ENCODE measurements at places on chromosomes 4 and X.

DNA sequence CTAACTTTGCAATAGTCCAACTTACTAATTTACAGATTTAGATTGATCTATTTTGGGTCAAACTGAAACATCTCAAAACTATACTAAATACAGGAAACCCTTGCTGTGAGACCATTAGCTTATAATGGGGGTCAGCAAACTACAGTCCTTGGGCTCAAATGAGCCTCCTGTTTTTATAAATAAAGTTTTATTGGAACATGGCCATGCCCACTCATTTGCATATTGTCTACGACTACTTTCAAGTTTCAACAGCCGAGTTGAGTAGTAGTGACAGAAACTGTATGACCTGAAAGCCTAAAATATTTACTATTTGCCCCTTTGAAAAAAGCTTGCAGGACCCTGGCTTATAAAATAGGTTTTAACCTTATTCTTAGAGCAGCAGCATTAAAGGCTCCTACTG lies 92.4 kb downstream of the C4orf51 start:
- DNase-seq, result no peak

- DNase-seq, result no peak
These were observed 65.3 kb upstream of the CCSER1 start for GRCh38 chr4:90061881-90062280.

GRCh38 chr4:37873386-37873785 lies 17.5 kb upstream of the TBC1D1 start:
- DNase-seq, result no peak

DNA sequence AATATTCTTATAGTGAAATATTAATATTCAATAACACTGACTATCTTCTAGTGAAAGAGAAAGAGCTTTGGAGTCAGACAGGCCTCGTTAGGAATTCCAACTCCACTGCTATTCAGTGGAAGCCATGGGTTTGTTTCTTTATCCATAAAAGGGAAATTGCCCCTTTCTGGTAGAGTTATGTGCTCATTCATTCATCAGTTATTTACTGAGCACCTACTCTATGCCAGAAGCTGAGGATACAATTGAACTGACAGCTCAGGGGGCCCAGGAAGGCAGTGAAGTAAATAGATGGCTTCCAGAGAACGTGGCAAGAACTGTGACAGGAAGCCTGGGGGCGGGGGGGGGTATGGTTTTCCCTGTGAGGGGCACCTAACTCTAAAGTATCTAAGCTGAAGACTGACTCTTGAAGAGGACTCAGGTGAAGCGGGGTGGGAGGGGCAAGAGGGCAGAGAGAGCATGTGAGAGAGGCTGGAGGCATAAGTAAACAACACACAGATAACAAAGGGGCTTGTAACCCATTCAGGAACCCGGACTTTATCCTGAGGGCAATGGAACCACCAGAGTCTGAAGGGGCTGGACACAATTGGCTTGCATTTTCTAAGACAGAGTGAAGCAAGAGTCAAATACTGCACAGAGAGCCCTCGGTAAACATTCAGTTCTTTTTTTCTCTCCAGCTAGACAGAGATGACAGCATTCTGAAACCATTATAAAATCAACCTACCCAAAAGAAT lies 20.3 kb downstream of the ANXA5 start:
- no peak for DNase-seq

GRCh38 chr4:15037923-15038541 lies 35.8 kb downstream of the CPEB2 start:
- DNase-seq, result no peak

GRCh38 chr4:88736264-88736663 lies 38.6 kb upstream of the NAP1L5 start:
- no peak for DNase-seq

GRCh38 chr4:73891739-73892405 lies 22.7 kb downstream of the CXCL1 start:
- no peak for DNase-seq

- no peak for DNase-seq
These were observed 49.2 kb downstream of the WDFY3 start for GRCh38 chr4:84917086-84917821.

- DNase-seq, result no peak
These were observed 58.3 kb upstream of the DHRSX start for GRCh38 chrX:2559124-2559523.

- no peak for DNase-seq
These were observed 203.5 kb downstream of the PPARGC1A start for GRCh38 chr4:23686169-23686897.

GRCh38 chr4:133969202-133969848 lies 232.3 kb downstream of the PABPC4L start:
- DNase-seq, result no peak

GRCh38 chr4:16652732-16653305 lies 245.6 kb downstream of the LDB2 start:
- DNase-seq, result no peak

- DNase-seq, result no peak
These were observed 98.8 kb upstream of the CLNK start for GRCh38 chr4:10783351-10783750.

GRCh38 chr4:7101692-7102515 lies 34.0 kb upstream of the GRPEL1 start:
- DNase-seq, result no peak

DNA sequence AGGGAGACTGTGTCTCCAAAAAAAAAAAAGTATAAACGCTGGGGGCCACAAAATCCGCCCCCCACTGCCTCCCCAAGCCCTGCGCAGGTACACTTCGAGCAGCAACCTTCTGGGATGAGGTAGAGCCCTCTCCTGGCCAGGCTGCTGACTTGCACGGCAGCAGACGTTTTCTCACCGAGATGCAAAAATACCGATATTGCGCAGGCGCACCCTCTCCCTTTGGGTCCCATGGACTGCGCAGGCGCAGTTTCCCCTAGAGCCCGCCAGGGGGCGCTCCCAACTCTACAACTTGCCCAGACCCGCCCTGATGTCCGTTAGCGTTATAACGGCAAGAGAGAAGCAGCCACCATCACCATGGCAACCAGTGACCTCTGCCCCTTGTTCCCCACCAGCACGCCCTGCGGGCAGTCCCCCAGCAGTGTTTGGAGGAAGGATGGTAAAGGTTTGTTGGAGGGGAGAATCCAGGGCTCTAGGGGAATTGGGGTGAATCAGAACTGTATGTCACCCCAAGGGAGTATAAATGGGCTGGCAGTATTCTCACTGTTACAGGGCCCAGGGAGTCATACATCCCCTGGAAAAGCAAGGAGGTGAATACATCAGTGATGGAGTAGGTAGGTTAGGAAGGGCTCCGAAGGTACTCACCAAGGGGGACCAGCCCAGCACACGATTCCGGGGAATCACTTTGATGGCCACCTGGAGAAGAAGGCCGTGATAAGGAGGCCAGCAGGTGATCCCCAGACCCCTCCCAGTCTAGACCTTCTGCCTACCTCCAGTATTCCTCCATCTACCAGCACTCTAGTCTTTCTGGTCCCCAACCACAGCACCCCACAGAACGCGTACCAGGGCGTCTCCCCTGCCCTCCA lies 1.5 kb downstream of the PIM2 start:
- DNase-seq, result no peak

- DNase-seq, result no peak
These were observed 171.0 kb upstream of the PPP1R2C start for GRCh38 chrX:42948723-42949657.

DNA sequence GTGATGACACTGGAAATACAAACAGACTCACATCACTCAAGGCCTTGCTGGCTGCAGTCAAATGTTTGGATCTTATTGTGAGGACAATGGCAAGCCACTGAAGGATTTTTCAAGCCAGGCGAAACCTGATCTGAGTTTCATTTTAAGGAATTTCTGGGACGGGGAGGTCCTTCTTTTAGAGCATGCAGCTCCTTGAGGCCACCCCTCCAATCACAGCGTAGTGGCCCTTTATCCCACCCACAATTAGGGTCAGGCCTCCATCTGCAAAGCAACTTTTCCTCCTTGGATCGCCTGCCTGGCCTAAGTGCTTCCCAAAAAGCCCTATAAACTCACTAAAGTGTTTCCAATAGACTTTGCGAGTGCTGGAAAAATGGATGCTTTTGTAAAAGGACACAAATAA lies 115.5 kb downstream of the EFHC2 start:
- DNase-seq, result no peak

GRCh38 chr4:86243750-86244149 lies 116.1 kb downstream of the MAPK10 start:
- no peak for DNase-seq

Measured in cortex of kidney (tissue), 1 donor.